Right atrium auricular region (tissue), 2 donors: ENCODE measurements at places on chromosomes 5 and 9. TPM values are rescaled to one million over a fixed set of nuclear protein-coding genes. Genes with fewer than 3 reads are reported as not detected.

The BARHL1 gene
- total RNA-seq, result not detected

The BTNL8 gene
- total RNA-seq, result 0.59 TPM

The RAPGEF6 gene
- 10.0 TPM for total RNA-seq

The C5orf58 gene
- not detected for total RNA-seq

The NIM1K gene
- 0.48 TPM for total RNA-seq

The FGF10 gene
- total RNA-seq, result 0.75 TPM

The PCDHB4 gene
- total RNA-seq, result 2.6 TPM

The IL17B gene
- total RNA-seq, result 0.83 TPM

The MTX3 gene
- 5.3 TPM for total RNA-seq

The SLC24A2 gene
- not detected for total RNA-seq

The PAEP gene
- total RNA-seq, result not detected

The ALDH1A1 gene
- 24.0 TPM for total RNA-seq

GRCh38 chr9:116165912-116166311 lies 12.3 kb downstream of the PAPPA start:
- no peak for DNase-seq

DNA sequence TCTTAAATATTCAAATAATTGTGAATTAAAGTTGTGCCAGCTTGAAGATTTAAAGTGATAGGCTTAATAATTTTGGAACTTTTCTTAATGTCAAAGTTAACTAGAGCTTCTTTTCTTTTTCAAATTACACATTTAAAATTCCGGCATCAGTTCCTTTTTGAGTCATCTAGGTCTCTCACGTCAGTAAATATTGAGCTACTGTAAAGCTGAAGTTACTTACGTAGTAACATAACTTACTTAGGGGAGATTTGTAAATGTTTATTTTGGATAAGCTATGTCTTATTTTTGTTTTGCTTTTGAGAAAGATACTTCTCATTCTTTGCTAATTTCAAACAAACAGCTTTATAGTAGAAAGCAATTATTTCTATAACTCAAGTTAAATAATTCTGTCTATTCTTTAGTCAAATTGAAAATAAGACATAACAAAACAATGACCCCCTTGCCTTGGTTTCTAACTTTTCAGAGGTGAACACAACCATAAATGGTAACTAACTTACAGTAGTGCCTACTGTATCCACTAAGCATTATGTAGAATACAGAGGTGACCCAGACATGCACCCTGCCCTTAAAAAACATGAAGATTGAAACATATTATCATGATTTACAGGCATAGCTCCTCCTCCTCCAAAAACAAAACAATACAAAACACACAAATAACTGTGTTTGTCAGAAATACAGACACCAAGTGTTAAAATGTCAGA lies 29.8 kb downstream of the CD274 start:
- DNase-seq, result no peak

DNA sequence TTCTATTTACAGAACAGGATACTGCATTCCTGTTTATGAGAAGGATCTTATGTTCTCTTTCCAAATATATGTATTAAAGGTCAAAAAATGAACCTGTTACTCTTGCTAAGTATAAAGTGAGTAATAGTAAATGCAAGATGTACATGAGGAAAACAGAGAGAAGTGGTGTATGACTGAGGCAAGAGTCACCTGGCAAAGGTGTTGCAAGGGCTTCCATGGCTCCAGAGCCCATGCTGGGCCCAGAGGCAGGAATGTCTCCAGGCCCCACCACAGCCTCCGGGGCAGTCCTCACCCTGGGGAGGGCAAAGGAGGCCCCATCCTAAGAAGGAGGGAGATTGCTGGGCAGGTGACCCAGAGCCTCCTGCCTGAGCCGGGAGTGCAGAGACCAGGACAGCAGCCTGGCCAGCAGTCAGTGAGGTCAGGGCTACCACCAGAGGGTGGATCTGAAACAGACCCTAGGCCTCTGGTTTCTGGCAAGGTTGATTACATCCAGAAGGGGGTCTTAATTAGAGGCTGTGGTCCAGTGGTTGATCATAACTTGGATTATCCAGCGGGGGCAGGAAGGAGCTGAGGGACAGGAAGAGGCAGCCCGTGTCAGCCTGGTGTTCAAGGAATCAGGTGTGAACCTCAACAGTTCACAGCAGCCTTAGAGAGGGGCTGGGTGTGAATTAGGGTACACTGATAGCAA lies 57.3 kb upstream of the CPLX2 start:
- DNase-seq, result no peak

- DNase-seq, result no peak
These were observed 10.5 kb upstream of the EPB41L4B start for GRCh38 chr9:109331353-109331752.

DNA sequence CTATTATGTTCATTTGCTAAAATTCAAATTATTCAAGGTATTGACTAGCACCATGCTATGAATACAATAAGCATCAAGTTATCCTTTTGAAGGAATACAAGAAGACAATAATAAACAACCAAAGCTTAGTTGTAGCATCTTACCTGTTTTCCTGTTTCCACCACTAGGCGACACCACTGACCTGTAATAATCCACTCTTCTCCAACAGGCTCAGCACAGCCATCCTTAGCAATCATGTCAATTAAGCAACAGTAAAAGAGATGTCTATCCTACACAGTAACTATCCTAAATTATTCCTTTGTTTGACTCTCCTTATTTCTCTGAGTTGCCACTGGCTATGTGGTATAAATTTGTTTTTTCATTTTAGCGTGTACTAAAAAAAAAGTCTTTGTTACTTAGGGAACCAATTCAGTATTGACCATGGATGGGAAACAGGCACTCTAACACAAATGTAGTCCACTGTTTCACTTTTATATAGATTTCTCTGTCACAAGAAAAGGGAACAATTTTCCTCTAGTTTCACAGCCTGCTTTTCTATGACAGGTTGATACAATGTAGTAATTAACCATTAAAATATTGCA lies 46.2 kb downstream of the PCA3 start:
- no peak for DNase-seq

DNA sequence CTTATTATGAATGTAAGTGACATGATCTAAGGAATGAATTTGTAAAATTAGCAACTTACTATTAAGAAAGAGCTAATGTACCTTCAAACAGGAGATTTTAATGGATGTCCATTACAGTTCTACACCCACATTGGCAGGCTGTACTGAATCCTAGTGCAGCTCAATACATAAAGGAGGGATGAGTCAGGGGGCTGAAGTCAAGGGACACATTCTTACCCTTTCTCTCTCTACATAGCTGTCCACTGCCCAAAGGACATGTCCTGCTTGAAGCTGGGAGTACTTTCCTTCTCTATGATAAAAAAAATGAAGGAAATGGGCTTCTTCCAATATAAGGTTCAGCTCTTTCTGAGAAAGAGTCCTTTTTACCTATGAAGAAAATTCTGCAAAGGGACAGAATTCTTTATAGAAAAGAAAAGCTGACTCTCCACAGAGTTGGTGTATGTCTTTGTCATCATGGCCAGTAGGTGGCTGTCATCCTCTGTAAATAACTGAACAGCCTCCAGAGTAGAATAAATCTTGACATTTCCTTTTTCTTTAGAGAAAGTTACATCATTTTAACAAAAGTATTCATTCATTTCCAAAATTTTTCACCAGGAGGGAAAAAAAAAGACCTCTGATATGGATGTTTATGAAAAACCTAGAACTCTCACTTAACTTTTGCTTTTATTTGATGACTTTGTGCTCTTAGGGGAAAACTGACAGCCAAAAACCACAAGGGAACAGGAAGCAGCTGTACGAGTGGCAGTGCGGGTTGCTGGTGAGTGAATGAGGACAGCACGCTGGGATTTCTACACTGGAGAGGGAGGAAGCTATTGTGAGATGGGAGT lies 13.1 kb upstream of the IFNA14 start:
- DNase-seq, result no peak

DNA sequence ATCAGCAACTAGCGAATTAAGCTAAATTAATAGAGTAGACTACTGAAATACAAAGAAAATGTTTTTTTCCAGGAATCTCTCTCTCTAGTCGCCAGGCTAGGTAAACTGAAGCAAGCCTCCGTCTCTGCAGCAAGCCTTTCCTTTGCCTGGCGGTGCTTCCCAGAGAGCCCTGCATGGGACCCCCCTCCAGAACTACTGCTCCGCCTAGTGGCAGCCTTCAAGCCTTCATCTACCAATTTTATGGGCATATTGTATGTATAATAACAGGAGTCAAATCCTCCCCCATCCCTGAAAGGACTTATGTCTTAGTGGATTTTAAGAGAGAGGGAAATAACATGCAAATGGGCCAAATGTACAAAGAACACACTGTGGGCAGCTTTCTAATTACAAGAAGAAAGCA lies 241.9 kb downstream of the SAXO1 start:
- no peak for DNase-seq

DNA sequence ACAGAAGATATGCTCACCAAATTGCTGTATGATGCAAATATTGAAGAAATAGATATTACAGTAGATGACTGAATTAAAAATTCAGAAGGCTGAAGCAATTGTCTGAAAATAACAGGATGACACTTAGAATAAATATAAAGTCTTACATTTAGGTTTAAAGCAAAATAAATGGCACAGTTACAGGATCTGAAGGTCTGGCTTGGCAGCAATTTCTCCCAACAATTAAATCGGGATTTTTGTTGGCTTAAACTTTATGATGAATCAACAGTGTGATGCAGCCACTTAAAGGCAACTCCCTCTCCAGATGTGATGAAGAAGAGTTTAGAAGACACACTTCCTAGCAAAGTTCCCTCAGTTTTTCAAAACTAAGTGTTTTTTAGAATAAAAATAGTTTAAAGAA lies 80.5 kb downstream of the NREP start:
- no peak for DNase-seq

GRCh38 chr9:107688728-107689127 lies 199.2 kb upstream of the KLF4 start:
- DNase-seq, result no peak

DNA sequence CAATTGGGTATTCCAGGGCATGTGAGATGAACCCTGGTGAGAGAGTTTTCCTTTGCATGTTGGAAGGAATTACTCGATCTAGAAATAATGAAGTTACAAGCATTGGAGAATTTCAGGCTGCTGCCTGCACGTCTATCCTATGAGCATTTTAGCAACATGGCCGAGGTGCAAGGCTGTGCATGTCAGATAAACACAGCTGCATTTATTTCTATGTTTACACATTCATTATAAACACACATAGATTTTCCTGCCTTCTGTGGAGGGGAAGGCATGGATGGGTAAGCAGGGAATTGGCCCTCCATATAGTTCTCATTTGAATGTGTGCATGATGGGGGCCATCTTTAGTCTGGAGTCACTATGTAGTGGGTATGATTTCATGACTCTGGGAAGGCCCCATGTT lies 42.3 kb downstream of the AOPEP start:
- no peak for DNase-seq

GRCh38 chr5:141663506-141663905 lies 12.3 kb upstream of the FCHSD1 start:
- DNase-seq, result no peak

DNA sequence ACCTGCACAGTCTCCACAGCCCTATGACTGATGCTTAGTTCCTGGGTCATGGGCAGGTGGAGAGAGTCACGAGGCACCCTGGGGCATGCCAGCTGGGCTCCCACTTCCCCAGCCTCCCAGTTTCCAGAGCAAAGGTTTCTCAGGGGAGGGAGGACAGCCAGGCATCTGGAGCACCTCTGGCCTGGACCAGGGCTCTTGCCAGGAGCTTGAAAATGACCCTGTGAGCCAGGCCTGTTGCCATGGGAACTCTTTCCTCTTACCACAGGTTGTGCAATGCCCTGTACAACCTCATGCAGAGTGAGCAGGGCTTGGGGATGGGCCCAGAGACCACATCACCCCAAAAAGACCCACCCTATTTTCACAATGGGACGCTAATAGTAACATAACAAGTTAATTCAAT lies 113.1 kb downstream of the PSD2 start:
- DNase-seq, result peak; percentile 56

- DNase-seq, result no peak
These were observed 41.8 kb downstream of the KCNT1 start for GRCh38 chr9:135743546-135744332.

DNA sequence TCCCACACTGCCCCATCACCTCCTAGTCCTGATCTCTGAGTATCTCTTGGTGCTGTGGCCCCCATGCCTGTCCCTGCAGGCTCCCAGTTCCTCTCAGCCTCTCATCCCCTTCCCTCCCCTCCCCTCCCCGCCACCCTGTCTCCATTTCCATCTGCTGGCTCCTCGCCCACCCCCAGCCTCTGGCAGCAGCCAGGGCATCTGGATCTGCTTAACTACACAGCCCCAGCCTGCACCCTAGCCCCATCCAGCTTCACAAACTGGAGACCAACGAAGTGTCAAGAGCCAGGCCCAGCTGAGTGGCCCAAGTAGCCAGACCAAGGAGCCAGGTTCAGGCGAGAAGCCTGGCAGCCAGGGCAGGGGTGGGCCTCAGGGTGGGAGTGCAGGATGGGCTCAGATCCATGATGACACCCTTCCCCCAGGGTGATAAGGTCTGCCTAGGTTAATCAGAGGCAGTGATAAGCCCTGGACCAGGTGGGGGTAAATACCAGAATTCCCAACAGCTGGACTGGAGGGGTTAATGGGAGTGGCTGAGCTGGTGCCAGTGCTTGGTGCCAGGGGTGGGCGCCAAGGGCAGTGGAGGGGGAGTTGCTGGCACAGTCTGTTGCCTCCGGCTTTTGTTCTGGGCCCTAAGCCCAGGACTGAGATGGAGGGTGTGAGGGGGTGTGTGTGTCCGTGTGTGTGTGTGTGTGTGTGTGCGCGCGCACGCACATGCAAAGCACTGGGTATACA lies 2.5 kb downstream of the IL11RA start:
- peak; percentile 74 for DNase-seq

- DNase-seq, result no peak
These were observed 15.8 kb upstream of the TCF7 start for GRCh38 chr5:134098690-134099089.

DNA sequence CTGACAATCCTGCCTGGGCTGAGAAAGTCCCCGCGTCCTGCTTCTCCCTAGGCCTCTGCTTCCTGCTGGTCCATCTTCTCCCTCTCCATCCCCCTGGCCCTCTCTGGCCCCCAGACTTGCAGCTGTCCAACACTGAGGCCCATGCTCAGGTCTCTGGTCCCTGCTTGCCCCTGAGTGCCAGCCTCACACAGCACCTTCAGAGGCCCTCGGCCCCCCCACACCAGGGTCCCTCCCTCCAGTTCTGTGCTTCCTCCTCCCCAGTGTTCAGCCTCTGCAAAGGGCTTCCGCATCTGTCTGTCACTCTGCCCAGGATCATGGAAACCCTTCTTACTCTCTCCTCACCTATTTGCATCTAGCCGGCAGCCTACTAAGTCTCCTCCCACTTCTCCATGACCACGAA lies 62.4 kb upstream of the CTSL start:
- peak; percentile 50 for DNase-seq

GRCh38 chr5:42494414-42494813 lies 71.2 kb downstream of the GHR start:
- DNase-seq, result no peak

GRCh38 chr5:137148655-137149054 lies 350.5 kb downstream of the SPOCK1 start:
- DNase-seq, result no peak
